ENCODE measurements at places on chromosomes 3 and 15. TPM values are rescaled to one million over a fixed set of nuclear protein-coding genes. Genes with fewer than 3 reads are reported as not detected.
A peak's percentile ranks its signal among the peaks of the same experiment; 100 is the strongest.

DNA sequence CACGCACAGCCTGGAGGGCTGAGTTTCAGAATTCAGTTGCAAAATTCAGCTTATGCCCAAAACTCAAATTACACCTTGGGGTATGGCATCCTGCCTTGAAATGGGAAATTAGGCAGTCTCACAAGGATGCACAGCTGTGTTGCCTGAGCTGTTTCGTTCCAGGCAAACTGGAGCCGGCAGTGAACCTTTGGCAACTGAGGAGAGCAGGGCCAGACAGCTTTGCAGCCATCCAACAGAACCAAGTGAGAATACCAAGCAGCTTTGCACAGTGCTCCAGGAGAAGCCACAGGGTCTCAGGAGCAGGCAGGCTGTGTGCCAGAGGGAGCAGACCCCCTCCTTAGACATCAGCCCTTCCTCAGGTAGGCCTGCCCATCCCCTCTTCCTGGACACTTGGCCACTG lies 32.5 kb upstream of the BFSP2 start:
- no peak for DNase-seq

Gene RBM5
- polyA plus RNA-seq, result 179 TPM

DNA sequence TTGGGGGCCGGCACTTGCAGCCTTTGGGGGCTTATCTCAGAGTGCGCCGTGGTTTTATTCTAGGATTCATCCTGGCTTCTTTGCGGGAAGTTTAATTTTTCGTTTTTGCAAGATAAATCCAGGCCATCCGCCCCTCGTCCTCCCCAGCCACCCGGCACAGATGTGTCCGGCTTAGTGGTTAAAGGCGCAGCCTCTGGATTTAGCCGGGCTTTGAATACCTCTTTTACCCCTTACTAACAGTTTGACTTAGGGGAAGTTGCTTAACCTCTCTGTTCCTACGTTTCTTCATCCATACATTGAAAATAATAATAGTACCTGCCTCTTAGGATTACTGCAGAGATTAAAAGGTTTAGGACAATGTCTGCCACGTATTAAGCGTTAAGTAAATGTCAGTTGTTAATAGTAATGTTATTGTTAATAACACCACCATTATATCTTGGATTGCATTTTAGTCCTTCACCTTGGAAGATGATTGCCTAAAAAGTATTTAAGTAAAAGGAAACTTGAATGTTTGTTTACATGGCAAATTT lies 714 bp downstream of the ECT2 start:
- DNase-seq, result no peak

DNA sequence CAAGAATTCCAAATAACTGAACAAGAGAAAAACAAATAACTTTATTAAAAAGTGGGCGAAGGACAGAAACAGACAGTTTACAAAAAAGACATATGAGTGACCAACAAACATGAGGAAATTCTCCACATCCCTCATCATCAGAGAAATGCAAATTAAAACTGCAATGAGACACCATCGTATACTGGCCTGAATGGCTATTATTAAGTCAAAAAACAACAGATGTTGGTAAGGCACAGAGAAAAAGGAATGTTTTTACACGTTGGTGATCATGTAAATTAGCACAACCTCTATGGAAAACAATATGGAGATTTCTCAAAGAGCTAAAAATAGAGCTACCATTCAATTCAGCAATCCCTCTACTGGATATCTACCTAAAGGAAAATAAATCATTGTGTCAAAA lies 1260.4 kb upstream of the ALCAM start:
- no peak for DNase-seq

DNA sequence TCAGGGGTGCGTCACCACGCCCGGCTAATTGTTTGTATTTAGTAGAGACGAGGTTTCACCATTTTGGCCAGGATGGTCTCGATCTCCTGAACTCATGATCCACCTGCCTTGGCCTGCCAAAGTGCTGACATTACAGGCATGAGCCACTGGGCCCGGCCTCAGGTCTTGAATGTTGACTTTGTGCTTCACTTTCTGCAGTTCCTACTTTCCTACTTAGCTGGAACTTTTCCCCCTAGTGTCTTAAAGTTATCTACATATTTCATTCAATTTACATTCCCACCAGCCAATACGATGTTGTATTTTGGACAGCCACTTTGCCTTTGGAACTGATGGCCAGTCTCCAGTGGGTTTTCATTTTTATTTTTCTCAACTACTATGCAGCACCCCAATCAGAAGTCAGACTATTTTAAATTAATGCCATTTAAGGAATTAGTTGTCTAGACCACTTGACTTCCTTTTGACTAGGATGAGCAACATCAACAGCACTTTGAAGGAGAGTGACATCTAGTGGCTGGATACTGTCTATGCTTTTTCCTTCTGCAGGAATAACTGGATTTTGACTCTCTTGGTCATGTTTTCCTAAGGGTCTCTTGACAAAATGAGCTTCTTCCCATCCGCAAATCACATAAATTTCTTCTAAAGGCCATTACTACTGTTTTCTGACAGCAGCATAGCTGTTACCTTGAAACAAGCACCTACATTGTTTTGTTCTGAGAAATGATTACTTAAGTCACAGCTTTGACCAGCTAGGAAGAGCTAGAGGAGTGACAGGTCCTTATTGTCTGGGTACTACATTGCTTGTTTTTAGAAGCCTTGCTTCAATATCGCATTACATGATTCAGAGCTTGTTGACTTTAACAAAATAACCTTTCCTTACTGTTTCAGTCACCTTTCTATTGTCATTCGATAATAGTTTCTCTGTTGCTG lies 140.2 kb downstream of the ITPR1 start:
- DNase-seq, result peak; percentile 61

GRCh38 chr15:70643106-70643782 lies 120.1 kb downstream of the UACA start:
- no peak for DNase-seq

Gene CEP70
- polyA plus RNA-seq, result 19.0 TPM

GRCh38 chr3:193605876-193606275 lies 12.9 kb downstream of the OPA1 start:
- DNase-seq, result peak; percentile 3

DNA sequence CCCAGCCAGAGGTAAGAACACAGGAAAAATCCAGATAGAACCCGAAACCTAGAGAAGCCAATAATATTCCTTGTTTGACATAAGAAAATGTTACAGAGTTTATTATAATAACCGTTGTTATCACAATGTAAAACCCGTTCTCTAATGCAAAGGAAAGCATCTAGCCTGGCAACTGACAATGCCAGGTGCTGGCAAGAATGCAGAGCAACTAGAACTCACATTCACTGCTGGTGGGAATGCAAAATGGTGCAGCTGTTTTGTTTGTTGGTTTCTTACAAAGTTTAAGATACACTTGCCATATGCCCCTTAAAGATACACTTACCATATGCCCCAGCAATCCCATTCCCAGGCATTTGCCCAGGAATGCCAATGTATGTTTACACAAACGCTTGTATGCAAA lies 23.4 kb downstream of the VPS39 start:
- DNase-seq, result no peak

DNA sequence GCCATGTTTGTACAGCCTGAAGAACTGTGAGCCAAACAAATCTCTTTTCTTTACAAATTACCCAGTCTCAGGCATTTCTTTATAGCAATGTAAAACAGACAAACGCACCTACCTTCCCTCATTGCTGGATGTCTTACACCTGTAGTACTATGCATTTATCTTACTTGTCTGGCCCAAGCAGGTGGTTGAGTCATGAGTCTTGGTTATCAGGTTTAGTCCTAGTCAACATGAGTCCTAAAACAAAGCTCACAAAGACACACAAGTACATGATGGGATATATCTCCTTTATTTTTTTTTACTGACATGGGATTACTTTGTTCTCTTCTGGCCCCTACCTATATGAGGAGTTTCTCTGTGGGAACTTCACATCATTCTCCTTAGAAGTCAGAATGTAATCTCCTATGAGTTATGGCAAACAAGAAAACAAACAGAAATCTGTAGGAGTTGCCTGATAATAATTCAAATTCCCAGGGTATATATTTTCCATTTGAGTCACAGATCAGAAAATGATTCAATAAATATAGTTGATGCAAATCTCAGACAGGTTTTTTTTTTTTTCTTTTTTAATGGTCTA lies 33.6 kb upstream of the PLSCR2 start:
- no peak for DNase-seq

DNA sequence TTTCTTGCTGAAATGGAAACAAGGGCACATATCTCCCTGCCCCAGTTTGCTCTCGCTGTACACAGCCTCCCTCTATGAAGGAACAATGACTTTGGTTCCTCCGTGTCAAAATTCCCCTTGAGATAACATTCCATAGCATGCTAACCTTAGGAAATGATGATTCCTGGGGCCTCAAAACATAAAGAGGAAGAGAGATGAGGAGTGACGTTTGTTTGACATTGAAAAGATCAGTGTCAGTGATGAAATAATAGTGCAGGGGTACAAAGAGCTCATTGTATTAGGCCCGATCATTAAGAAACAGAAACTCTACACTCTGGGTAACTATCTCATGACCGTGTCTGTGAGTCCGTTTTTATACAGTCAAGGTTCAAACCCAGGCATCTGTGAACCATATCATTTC lies 55.2 kb downstream of the ARNT2 start:
- no peak for DNase-seq

- no peak for DNase-seq
These were observed 385.8 kb downstream of the TBC1D5 start for GRCh38 chr3:17356585-17356984.
